Dorsolateral prefrontal cortex (tissue), 122 donors: ENCODE measurements at places on chromosomes 3 and 15. TPM values are rescaled to one million over a fixed set of nuclear protein-coding genes. Genes with fewer than 3 reads are reported as not detected.

The SPINT1 gene
- total RNA-seq, result 1.7 TPM

The CAND2 gene
- 31.0 TPM for total RNA-seq

GRCh38 chr15:90201944-90202375, 830 bp downstream of the SEMA4B start:
- no peak for DNase-seq

DNA sequence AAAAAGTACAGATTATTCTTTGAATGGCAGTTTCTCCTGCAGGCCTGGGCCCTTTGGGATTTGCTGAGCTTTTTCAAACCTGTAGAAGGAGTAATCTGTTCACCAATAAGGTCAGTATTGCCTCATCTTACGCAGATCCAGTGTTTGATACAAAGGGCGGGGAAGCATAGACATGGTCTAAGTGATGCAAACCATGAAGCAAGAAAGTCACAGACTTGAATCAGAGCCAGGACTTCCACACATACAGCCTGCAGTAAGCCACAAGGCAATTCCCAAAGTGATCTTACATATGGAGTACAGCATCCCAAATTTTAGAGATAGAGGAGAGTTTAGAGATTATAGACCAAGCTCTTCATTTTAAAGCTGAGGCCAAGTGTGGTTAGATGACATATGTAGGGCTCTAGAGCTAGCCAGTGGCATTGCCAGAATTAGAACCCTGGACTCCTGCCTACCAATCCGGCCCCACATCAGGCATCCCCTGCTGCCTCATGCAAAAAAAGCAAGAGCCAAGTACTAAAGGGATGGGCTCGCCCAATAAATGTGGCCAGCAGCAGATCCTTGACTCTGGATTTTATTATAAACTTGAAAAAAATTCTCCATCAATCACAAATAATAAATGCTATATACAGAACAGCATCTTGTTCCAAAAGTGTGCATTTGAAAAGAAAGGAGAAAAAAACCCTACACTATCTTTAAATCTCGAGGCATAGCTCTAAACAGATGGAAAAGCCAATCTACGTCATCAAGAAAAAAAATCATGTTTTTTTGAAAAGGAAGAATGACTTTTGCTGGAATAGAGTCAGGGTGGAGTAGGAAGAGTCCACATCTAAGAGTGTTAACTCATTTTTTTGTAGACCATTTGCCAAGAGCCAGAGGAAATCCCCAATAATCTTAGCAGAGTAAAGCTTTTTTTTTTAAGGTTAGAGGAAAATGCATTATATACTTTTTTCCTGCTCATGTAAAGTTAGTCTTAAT, 24.0 kb downstream of the ABI3BP start:
- no peak for DNase-seq

GRCh38 chr3:124858275-124858674, 28.9 kb downstream of the ITGB5 start:
- DNase-seq, result no peak

GRCh38 chr3:53941184-53941583, 49.5 kb upstream of the SELENOK start:
- DNase-seq, result no peak

GRCh38 chr3:85007195-85008094, 48.7 kb downstream of the CADM2 start:
- no peak for DNase-seq

DNA sequence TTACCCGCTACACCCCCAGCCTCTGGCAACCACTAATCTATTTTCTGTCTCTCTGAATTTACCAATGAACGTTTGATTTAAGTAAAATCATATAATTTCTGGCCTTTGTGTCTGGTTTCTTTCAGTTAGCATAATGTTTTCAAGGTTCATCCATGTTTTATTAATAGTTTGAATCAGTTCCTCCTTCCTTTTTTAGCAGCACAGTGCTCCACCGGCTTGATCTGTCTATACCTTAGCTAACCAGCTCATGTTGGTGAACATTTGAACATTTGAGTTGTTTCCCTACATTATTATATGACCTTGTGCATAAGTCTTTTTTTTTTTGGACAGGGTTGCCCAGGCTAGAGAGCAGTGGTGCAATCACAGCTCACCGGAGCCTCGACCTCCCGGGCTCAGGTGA, 33.3 kb downstream of the PDE8A start:
- no peak for DNase-seq

DNA sequence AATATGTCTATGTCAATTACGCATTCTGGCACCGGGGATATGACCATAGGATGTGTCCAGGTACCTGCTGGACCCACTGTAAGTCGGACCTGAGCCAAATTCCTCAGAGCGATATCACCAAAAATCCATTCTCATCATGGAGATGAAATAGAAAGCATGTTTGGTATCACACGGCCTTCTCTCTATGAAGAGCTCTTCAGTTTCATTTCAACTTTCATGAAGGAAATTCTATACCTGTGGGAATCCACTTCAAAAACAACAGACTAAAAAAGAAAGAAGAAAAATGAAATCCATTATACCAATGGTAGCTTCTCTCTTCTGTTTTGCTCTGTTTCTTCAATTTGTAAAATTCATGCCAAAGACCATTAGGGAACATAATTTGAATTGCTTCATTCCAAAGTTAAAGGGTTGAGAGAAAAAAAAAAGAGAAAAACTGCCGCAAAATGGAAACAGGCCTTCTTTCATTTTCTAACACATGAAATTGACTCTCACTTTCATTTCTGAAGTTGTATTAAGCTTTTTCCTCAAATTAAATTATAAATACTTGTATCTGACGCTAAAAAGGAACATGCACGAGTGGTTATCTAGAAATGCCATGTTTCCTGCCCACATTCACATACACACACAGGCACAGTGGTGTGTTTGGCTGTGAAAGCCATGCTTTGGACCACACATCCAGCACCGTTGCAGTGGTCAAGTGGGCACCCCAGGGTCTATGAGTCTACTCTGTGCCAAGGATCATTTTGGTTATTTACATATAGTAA, 46.9 kb upstream of the DIPK2A start:
- no peak for DNase-seq

GRCh38 chr3:52399131-52399530, 45.8 kb downstream of the SEMA3G start:
- DNase-seq, result peak; percentile 14

DNA sequence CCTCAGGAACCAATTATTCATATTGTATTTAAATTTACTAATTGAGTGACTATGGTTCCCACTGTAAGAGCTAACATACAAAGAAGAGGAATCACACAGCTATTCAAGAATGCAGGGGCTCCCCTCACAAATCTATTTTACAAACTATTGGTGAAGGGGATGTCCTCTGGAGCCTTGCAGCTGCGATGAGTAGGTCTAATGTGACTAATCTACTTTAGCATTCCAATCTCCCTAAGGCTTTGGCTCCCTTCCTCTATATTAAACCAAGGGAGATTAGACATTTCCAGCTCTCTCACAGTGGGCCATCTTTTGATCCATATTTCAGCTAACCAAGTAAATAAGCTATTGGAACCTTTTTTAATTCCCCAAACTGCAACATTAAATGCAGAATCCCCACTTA, 514.2 kb upstream of the BCHE start:
- no peak for DNase-seq
